ENCODE measurements at places on chromosomes 16 and 17.

- no peaks in the 10 kb centered on the region for H3K4me1 ChIP-seq
- H3K27ac ChIP-seq: no peak overlapping the region
- H3K36me3 ChIP-seq: no peaks in the 10 kb centered on the region
These were observed 49.4 kb downstream of the MEAK7 start for GRCh38 chr16:84455031-84455430.

DNA sequence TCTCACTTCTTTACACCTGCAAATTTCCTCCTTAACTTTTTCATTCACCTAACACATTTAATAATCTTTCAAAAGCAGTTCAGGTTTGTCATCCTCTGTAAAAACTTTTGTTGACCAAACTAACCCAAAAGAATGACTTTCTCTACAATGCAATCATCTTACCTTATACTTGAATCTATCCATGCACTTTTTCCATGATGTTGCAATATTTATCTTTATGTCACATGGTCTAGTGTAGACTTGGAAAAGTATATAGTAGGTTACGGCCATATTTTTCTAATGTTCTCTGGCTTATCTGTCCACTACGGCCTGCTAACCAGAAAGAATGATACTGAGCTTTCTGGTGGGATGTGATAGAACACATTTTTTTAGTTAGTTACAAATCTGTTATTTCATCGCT is 431.0 kb upstream of the SOX9 start:
- no peak overlapping the region for H3K4me3 ChIP-seq
- H3K27ac ChIP-seq: no peak overlapping the region
- peaks cover 7% of the 10 kb centered on the region for H3K27me3 ChIP-seq
- no peaks in the 10 kb centered on the region for H3K4me1 ChIP-seq
- no peaks in the 10 kb centered on the region for H3K36me3 ChIP-seq

DNA sequence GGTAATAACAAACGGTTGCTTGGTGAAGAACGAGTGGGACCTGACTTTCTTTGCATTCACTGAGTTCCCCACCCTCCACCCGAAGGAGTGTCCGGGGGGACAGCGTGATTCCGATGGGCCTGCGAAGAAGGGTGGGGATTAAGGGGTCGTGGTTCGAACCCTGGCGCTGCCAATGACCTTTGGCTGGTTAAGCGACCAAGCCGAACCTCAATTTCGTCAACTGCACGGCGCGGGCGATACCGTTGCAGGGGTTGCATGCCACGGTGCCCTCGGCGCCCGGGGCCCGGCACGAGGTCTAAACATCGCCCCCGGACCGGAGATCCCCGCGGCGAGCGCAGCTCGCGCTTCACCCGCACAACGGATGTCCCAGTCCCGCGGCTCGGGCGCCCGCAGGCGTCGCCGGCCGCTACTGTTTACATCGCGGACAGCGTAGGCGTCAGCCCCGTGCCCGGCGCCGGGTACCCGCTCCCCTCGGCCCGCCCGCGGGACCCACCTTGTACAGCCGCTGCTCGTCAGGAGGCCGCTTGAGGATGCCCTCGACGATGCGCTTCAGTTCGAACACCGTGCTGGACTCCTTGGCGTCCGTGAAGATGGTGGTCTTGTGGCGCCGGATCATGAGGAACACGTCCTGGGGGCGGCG is 460 bp downstream of the ELOB start:
- peaks cover 46% of the 10 kb centered on the region for H3K4me1 ChIP-seq
- H3K27me3 ChIP-seq: no peaks in the 10 kb centered on the region
- peak overlapping the region; percentile 93 for H3K4me3 ChIP-seq
- H3K27ac ChIP-seq: peak overlapping the region; percentile 98

GRCh38 chr17:17198281-17198680 is 7.9 kb downstream of the PLD6 start:
- no peaks in the 10 kb centered on the region for H3K36me3 ChIP-seq
- DNase-seq: no peak
- no peaks in the 10 kb centered on the region for H3K27me3 ChIP-seq
- H3K27ac ChIP-seq: no peak overlapping the region

DNA sequence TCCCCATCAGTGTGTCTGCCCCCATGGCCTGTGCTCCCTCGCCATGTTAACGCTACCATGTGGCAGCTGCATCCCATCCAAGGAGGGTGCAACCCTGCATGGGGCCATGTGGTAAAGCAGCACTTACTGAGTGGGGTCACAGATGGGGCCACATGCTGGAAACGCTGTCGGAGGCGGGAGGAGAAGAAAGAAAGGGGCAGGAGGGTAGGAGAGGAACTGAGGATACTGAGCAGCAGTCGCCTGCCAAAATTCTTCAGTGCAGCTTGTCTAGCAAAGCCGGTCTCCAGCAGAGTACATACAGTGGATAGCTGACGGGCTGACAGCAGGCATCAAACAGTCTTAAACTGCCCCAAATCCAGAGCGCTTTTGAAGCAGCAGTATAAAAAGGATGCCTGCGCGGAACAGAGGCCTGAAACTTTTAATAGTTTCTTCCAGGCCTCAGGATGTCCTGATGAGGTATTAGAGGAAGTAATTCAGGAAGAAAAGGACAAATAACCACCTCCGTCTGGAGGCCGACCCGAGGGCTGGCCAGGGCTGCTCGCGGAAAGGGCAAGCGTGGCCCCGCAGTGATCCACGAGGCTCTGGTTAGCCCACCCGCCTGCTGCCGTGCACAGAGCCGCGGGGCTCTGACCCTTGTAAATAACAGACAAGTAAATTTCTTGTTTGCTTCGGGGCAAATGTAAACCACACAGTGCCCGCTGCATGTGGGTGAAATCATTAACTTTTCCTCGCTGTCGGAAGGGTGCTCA is 149.0 kb downstream of the CCDC182 start:
- H3K27me3 ChIP-seq: no peaks in the 10 kb centered on the region
- no peak overlapping the region for H3K4me3 ChIP-seq
- no peaks in the 10 kb centered on the region for H3K36me3 ChIP-seq
- no peaks in the 10 kb centered on the region for H3K4me1 ChIP-seq

DNA sequence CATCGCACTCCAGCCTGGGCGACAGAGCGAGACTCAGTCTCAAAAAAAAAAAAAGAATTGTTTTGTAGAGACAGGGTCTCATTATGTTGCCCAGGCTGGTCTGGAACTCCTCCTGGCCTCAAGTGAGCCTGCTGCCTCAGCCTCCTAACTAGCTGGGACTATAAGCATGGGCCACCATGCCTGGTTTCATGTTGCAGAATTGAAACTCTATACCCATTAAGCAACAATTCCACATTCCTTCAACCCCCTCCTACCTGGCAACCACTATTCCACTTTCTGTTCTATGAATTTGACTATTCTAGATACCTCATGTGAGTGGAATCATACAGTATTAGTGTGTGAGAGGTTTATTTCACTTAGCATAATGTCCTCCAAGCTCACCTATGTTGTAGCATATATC is 24.5 kb downstream of the RNF135 start:
- DNase-seq: no peak
- no peak overlapping the region for H3K27ac ChIP-seq
- H3K4me1 ChIP-seq: no peaks in the 10 kb centered on the region
- no peak overlapping the region for H3K4me3 ChIP-seq

DNA sequence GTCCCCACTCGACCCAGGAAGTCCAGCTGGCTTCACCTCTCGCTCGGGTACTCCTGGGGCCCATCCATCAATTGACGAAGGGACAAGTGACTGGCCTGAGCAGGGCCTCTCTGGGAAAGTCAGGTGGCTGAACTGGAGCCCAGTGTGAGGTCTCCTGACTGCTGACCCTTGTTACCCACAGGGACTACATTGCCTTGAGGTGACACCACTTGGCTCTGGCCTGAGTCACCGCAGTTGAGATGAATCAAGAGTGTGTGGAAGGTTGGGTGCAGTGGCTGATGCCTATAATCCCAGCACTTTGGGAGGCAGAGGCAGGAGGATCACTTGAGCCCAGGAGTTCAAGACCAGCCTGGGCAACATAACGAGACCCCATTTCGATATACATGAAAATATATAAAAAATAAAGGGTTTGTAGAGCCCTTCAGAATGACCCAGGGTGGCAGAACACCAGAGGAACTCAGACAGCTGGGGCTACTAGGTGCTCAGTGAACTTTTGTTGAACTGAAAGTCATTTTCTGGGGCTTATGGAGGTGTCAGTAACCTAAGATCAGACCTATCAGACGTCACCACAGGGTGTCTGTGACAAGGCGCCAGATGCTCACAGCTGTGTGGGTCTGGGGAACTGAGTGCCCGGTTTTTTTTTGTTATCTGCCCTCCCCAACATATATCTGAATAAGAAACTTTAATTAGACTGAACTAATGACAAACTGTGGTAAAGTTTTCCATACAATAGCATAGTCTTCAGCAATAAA is 14.8 kb upstream of the ZFP90 start:
- no peaks in the 10 kb centered on the region for H3K36me3 ChIP-seq
- H3K4me1 ChIP-seq: no peaks in the 10 kb centered on the region
- no peaks in the 10 kb centered on the region for H3K27me3 ChIP-seq
- no peak overlapping the region for H3K27ac ChIP-seq

DNA sequence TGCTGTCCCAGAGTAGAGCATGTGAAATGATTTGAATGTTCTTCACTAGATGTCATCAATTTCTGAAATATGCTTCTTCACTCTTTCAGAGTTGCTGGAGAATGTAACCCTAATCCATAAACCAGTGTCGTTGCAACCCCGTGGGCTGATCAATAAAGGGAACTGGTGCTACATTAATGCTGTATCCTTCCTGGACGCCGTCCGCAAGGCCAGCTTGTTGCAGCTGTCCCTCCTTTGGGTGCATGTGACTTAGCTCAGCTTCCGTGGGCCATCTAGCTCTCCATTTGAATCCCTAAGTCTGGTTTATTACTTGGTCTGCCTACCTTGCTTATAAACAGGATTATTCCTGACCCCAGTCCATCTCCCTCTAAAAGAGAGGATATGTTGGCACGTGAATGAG is 58.8 kb downstream of the USP10 start:
- no peak overlapping the region for H3K4me3 ChIP-seq
- peaks cover 12% of the 10 kb centered on the region for H3K4me1 ChIP-seq
- no peak overlapping the region for H3K27ac ChIP-seq
- H3K27me3 ChIP-seq: no peaks in the 10 kb centered on the region
- DNase-seq: no peak

GRCh38 chr17:30363715-30364202 is 15.0 kb upstream of the CPD start:
- no peak overlapping the region for H3K27ac ChIP-seq
- no peak overlapping the region for H3K4me3 ChIP-seq
- DNase-seq: peak; percentile 65
- H3K27me3 ChIP-seq: no peaks in the 10 kb centered on the region

DNA sequence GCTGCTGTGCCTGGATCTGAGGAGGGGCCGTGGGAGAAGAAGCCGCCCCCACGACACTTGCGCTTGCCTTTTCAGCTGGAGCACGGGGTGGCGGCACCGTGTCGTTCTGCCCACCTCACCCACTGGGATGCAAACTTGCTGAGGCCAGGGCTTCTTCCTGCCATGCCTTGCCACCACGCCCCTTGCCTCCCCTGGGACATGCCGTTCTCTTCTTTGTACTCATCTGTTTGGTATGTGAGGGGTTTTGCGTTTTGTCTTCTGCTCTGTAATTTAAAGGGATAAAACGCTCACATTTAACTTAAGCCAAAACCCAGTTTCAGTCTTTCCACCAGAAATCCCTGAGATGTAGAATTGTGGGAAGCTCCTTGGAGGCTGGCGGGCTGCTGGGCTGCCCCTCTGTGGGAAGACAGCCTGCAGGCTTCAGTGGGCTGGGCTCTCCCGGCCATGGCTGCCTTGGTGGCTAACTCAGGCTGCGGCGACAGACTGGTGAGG is 180.2 kb downstream of the RPTOR start:
- H3K4me3 ChIP-seq: no peak overlapping the region
- H3K4me1 ChIP-seq: peaks cover 8% of the 10 kb centered on the region
- no peaks in the 10 kb centered on the region for H3K36me3 ChIP-seq

GRCh38 chr17:15931394-15931793 is 13.5 kb upstream of the ADORA2B start:
- H3K36me3 ChIP-seq: no peaks in the 10 kb centered on the region
- no peak for DNase-seq
- 0 out of 2 replicates have a peak, but pooled peaks cover 2% of the 10 kb centered on the region for H3K4me1 ChIP-seq
- H3K4me3 ChIP-seq: no peak overlapping the region
- no peaks in the 10 kb centered on the region for H3K27me3 ChIP-seq

Measured in Panc1 (cell line).